HAP-1 (cell line): ENCODE measurements at places on chromosomes 13 and 19.
A peak's percentile ranks its signal among the peaks of the same experiment; 100 is the strongest.

DNA sequence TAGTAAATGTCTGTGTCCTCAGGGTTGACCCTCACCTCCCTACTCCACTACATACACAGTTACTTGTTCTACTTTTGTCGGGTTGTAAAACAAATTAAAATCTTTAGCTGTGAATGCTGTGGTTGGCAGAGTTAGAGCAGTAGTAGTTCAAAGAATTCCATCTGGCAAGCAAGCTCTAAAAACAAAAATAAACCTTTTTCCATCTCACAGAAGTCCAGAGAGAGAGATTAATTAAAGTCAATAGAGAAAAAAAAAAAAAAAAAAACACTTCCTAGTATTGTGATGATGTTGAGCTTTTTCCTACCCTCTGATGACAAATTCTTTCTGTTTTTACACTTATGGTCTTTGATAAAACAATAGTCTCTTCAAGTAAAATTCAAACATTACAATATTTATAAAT, 338.4 kb downstream of the PCDH17 start:
- no peak for DNase-seq

- DNase-seq: peak; percentile 85
Observed at GRCh38 chr13:72643311-72643989, 84.0 kb downstream of the MZT1 start.

DNA sequence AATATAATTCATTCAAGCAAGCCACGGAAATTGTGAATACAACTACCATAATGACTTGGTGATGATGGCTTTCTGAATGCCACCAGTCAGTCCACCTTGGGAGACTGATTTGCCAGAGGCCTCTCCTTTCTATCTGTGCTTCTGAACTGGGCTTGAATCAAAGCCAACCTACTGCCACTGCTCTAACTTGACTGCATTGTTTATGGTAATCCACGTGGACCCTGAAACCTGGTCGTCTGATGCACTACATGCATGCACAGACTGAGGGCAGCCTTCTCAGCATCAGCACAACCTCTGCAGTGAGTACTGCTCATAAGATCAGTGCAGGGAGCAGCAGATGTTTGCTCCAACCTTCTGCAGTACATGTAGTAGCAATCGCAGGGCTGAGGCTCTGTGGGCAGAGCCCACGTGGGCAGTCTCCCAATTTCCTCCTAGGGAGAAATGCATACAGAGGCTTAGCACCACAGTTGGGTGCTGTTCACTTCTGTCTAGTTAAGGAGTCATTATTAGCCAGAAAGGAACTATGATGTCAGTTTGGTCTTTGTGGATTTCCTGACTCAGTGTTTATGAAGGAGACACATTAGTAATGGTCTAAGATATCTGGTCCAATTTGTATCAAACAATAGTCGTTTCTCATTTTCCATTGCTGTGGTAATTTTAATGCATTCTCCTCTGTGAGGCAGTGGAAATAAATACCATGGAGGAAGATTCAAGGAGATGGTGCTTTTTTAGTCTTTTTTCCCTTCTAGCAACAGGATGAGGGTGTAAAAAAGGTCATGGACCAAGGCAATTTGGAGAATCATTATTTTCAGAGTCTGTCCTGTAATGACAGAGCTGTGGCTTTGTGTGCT, 82.5 kb downstream of the AKAP11 start:
- no peak for DNase-seq

DNA sequence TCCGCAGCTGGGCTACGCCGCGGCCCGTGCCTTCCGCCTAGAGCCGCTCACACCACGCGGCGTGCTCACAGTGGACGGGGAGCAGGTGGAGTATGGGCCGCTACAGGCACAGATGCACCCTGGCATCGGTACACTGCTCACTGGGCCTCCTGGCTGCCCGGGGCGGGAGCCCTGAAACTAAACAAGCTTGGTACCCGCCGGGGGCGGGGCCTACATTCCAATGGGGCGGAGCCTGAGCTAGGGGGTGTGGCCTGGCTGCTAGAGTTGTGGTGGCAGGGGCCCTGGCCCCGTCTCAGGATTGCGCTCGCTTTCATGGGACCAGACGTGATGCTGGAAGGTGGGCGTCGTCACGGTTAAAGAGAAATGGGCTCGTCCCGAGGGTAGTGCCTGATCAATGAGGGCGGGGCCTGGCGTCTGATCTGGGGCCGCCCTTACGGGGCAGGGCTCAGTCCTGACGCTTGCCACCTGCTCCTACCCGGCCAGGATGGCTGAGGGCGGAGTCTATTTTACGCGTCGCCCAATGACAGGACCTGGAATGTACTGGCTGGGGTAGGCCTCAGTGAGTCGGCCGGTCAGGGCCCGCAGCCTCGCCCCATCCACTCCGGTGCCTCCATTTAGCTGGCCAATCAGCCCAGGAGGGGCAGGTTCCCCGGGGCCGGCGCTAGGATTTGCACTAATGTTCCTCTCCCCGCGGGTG, 7.4 kb downstream of the DBP start:
- peak; percentile 72 for DNase-seq

DNA sequence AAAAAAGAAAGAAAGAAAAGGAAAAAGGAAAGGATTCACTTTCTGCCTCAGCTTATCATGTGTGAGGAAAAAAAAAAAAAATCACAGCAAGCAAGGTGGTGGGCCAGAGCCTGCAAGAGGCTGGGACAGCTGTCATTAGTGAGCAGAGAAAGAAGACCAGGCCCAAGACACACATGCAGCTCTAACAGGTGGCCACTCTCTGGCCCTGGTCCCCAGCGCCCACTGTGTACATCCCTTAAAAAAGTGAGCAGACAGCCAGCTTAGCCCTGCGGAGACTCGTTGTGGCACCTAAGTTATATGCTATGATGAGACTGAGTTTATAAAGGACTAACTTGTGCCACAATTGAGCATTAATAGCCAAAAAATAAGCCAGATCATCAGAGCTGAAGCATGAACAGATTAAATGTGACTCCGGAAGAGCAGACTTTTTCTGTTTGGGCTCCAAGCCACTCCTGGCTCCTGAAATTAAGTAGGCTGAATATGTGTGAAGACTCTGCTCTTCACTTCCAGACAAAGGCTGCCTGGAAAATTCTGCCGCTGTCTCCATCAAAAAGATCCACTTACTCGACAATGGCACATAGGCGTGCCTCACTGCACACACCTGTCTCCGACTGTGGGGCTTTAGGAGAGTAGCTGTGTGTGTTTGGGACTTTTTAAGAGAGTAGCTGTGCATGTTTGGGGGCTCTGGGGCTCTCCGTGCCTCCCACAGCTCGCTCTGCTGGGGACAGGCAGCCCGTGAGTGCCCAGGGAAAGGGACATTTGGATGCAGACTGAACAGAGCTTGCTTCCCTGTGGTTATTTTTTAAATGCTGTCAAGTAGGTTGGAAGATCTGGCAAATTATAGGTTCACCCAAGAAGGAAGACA, 55.0 kb downstream of the LATS2 start:
- DNase-seq: no peak

DNA sequence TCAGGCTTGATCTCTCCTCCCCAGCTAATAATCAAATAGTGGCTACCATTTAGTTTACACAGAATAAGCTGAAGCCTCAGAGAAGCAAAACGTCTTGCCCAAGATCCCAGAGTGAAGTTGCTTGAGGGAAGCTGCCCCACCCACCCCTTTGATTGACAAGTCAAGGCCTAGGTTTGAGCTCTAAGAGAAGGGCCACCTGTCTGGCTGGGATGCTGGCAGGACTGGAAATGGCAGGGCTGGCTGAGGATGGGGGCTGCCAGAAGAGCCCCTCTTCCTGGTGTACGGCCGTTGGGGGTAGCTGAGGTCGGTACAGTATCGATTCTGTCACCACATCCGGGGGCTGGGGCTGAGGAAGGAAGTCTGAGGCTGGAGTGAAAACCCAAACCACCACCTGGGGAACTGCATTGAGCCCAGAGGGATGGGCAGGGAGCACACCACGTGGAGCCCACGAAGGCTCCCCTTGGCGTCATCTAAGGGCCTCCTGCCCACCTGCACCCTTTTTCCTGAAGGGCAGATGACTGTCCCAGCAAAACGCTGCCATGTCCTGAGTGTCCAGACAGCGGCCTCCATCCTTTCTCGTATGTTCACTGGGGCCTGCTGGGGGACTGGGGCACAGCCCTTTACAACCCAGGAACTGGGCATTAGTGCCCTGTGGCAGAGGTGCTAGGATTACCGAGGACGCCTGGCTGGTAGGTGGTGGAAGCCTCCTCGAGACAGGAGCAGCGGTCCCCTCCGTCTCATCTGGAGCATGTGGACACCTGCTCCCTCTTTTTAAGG, 1.4 kb upstream of the PRKD2 start:
- DNase-seq: peak; percentile 31

- DNase-seq: peak; percentile 94
Observed at GRCh38 chr13:42969565-42970172, 22.4 kb downstream of the EPSTI1 start.

- peak; percentile 21 for DNase-seq
Observed at GRCh38 chr13:66492479-66492878, 737.7 kb downstream of the PCDH9 start.

DNA sequence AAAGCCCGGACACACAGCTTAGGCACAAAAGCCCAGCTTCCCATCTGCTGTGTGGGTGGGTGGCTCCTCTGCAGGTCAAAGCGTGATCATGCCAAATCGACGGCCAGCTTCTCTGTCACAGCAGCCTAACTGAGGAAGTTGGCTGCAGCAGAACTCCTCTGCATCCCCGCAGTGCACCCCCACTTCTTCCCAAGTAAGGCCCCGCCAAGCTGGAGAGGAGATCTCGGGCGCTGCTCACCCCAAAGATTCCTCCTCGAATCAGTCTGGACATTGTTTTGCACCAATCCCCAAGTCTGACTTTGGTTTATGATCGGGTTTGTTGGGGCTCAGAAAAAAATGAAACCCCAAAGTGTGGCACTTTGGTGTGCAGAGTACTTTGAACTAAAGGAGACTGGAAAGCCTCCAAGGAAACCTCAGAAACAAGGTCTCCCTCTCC, 19.7 kb upstream of the CPB2 start:
- no peak for DNase-seq

DNA sequence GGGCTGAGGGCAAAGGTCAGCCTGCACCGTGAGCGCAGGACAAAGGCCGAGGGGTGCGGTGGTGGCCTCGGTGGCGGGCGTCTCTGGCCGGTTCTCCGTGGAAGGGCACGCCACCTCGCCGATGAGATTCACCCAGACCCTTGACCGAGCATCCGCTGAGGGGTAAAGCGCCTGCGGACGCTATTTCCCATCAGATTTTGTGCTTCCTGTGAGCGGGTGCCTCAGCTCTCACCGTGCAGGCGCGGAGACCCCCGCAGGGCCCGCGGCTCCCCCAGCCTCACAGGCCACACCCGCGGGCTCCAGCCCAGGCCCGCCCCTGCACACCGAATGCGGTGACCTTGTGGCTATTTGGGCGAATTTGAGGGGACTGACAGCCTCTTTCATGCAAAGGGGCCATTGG, 348.0 kb downstream of the TEX29 start:
- DNase-seq: no peak

GRCh38 chr13:27403203-27403678, 21.2 kb upstream of the GTF3A start:
- peak; percentile 52 for DNase-seq

DNA sequence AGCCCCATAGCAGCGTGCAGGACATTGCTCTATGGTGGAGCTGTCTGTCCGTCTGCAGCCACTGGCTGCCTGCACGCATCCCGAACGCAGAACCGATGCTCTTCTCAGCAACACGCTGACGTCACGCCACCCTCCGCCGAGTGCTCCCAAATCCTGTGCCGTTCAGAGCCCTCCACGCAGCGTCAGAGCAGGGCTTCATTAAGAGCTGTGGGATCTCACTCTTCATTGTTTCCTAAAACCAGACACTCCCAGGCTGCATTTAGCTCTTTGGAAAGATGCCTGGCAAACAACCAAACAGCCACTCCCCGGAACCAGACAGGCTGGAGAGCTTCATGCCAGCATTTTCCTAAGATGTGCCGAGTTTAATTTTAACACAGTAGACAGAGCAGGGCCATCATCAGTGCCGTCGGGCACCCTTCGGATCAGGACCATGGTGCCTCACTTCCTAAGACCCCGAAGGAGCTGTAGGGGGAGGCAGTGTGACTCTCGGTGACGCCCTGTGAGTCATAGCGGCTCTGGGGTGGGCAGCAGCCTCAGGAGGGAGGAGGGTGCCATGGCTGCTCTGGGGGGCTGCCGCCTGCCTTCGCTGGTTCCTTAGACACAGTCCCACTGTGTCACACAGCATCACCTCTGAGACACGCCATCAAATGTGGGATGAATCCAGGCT, 131.5 kb upstream of the MCF2L start:
- no peak for DNase-seq

DNA sequence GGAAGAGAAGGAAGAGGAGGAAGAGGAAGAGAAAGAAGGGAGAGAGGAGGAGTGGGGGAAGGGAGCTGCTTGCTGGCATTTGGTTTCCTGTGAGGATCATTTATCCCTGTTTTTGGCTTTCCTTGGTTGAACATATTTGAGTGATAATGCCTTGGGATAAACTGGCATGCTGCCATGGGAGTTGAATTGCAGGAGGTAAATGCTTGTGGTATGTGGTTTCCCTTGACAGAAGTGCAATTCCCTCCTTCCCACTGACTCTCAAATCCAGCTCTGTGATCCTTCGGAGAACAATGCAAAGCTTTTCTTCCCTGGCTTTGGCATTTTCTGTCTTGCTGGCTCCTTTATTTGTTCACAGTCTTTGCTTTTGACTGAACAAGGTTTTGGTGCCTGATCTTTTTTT, 27.2 kb upstream of the CBY2 start:
- DNase-seq: peak; percentile 75

- no peak for DNase-seq
Observed at GRCh38 chr13:51665456-51665855, 81.2 kb downstream of the WDFY2 start.

GRCh38 chr19:12987781-12988180, 7.5 kb upstream of the NFIX start:
- DNase-seq: no peak

DNA sequence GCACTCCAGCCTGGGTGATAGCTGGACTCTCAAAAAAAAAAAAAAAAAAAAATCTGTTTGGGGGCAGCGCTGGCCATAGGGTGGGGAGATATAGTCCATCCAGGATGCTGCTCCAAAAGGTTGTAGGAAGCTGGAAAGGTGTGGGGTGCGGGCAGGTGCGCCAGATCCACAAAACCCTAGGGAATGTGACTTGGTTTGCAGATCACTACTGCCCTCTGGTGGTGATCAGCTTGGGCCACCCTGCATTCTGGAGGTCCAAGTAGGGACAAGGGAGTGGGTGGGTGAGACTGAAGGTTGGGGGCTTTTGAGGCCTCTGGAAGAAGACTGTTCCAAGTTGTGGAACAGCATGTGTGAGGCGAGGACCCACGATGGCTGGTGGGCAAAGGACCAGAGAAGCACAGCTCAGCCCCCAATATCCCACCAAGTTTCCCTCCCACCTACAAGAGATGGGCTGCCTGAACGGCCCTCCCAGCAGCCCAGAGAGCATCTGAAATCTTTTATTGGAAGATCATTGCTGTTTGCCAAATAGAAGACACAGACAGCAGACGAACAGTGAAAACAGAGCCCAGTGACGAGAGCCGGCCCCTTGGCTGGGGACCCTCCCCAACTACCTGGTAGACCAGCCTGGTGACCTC, 10.4 kb upstream of the TYK2 start:
- peak; percentile 46 for DNase-seq
